ENCODE measurements at places on chromosomes 1 and 21.

- no peak for DNase-seq
These were observed 104.7 kb upstream of the KIAA0040 start for GRCh38 chr1:175297291-175297690.

GRCh38 chr1:52906135-52906603 lies 15.4 kb downstream of the ECHDC2 start:
- no peak for DNase-seq

- DNase-seq, result no peak
These were observed 37.5 kb downstream of the NEXN start for GRCh38 chr1:77925956-77926355.

GRCh38 chr1:20361401-20361800 lies 70.7 kb downstream of the VWA5B1 start:
- DNase-seq, result no peak

DNA sequence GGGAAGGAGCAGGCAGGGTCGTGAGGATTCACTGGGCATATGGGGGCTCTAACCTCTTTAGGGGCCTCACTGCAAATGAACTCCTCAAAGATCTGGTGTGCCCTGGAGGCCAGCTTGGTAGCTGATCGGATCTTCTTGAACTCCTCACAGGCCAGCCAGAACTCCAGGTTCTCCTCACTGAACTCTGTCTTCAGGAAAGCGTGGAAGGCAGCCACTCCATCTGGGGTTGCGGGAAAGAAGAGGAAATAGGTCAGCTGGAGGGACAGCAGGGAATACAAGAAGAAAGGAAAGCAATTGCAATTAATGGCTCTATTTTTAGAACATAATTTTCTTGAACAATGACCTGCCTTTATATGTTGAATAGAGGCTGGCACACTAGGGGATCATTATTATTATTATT lies 2.3 kb downstream of the RGS16 start:
- no peak for DNase-seq

GRCh38 chr1:151135433-151136385 lies 10.7 kb downstream of the SEMA6C start:
- no peak for DNase-seq

DNA sequence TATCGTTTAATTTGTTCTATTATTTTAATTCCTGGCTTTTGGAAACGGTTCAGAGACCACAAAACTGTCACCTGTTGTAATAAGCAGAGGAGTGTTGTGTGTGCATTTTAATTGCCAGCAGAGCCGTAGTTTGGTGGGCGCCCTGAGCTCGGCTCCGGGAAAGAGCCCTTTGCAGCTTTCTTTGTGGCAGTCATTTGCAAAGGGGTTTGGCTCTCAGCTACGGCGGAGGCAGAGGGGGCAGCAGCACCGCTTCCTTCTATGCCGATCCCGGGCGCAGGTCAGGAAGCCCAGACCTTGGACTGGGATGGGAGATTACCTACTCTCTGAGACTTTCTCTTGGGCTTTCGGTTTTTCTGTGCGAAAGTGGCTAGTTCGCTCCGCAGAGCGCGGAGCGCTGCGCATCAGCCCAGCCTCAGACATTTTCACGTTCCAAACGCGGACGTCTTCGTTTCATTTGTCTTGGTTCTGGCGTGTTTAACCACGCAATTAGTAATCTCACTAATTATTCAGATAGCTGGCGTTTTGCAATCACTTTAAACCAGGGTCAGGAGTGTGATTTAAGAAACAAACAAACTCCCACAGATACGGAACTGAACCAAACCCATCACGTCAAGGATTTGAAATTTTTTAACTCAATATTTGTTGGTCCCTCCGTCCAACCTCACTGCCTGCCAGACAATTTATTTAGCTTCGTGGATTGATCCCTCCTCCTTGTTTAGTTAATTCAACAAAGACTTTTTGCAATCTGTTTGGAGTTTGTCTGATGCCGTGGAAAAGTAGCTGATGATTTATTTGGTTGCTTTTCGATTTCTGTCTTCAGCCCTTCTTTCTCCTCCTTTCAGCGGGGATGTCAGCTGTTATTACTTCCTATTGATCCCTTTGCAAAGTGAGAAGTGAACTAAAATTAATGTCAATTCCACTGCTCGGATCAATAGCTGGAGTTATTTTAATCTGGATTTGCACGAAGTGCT lies 3.9 kb downstream of the RNF220 start:
- DNase-seq, result no peak

GRCh38 chr1:241717975-241718374 lies 65.9 kb downstream of the WDR64 start:
- DNase-seq, result no peak

GRCh38 chr1:44089371-44090048 lies 29.1 kb upstream of the KLF17 start:
- no peak for DNase-seq

DNA sequence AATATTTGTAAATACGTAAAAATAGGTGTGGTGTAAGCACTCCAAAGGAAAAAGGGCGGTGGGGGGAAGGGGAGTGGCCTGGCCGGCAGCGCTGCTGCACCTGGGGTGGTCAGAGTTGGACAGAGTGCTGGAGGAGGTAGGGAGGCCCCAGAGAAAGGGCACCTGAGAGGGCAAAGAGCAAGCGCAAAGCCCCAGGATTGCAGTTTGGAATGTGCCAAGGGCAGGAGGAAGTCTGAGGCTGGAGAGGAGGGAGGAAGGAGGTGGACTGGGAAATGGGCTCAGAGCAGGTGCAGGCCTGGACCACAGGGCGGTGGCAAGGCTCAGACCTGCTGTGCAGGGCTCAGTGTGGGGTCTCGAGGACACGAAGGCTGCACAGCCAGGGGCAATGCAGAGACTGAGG lies 30.6 kb downstream of the LDLRAP1 start:
- DNase-seq, result no peak

DNA sequence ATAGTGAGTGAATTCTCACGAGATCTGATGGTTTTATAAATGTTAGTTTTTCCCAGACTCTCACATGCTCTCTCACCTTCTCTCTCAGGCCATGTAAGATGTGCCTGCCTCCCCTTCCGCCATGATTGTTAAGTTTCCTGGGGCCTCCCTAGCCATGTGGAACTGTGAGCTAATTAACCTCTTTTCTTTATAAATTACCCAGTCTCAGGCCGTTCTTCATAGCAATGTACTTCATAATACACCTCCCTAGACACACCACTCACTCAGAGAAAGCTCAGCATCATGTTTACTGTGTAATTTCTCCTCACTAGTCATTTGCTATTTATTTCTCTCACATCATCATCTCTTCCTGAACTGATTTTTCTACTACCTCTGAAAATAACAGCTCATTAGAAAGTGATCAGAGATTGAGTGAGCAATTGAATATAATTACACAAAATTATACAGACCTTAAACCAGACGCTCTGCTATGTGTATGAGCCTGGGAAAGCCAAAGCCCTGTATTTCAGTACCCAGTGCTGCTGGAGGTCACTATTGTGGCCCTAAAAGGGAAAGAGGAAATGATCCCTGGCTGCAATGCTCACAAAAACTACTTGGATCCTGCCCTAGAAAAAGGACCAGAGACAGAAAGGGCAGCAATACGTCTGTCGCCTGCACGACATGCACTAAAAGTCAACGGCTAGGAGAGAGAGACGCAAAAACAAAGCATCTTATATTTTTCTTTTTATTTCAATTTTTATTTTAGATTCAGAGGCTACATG lies 284.5 kb downstream of the DSCAM start:
- DNase-seq, result no peak

DNA sequence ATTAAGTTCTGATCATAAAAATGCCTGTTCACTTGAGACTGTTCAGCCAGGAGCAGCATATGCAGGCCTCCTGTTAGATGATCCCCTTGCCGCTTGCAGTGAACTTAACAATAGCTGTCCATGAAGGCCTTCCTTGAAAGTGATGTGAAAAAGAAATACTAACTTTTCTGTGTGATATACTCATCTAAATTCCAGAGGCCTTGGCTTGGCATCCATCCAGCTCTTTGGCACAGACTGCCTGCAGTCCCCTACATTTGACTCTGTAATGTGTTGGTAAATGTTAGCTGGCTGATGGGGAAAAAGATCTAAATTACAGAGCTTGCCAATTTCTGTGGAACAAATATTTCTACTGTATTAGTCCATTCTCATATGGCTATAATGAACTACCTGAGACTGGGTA lies 73.7 kb downstream of the KCNK2 start:
- DNase-seq, result no peak
